ENCODE measurements at places on chromosomes 4 and X.

DNA sequence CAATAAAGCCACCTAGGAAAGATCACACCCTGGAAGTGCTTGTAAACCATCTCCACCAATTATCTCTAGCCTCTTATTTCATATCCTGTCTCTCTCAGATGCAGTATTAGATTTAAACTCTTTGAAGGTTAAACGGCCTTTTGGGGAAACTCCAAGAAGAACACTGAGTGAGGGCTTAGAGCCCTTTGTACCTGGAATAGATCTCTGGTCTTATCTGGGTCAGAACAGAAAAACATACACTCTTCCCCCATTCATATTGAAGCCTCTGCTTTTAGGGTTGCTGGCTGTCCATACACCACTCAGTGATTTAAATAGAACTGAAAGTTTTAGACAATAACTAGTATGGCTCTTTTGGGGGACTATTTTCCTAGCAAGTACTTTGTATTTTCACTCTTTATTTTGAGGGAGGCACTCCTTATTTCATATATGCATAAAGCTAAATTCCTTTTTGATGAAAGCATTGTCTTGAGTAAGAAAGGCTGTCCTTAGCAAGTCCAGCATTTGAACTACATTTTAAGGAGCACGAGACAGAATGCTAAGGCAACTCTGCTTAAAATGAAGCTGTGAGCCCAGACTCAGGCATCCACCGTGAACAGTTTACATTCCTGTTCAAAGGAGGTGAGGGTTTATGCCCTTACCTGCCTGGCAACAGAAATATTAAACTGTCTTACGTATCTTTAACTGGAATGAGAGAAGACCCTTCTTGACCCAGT is 17.4 kb downstream of the YY2 start:
- no peak for DNase-seq

- DNase-seq: no peak
Observed at GRCh38 chr4:112511093-112511802, 4.7 kb downstream of the NEUROG2 start.

DNA sequence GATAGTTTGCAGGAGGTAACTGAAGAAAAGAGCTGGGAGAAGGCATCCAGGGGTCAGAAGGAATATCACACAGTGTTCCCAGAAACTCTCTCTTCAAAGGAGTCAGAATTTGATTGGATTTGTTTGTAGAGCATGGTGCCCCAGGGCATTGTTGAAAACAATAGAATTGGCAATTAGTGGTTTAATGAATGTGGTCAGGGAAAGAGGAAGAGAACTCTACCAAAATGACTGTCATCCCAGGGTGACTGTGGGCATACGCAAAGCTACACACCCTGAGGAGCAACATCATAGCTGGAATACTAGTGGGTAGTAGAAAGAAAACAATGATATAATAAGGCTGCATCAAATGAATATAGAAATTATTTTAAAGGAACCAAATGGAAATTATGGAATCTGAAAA is 21.5 kb downstream of the TNIP2 start:
- DNase-seq: no peak

DNA sequence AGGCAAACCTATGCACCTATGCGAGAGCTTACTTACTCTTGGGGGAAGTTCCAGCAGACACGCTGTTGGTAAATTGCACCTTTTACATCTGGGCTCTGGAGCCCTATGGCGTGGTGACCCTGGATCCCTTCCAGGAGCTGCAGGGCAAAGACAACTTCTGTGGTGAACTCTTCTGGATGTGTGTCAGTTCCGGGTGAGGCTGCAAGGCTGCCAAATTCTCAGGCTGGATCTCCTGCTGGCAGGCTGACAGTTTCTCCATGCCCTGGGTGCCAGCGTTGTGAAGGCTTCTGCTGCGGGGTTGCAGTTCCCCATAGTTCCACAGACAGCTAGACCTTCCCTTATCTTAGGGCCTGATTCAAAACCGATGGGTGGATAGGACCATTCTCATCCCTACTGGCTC is 37.9 kb downstream of the RAP2C start:
- DNase-seq: no peak

GRCh38 chr4:65738134-65738533 is 67.8 kb upstream of the EPHA5 start:
- DNase-seq: no peak

DNA sequence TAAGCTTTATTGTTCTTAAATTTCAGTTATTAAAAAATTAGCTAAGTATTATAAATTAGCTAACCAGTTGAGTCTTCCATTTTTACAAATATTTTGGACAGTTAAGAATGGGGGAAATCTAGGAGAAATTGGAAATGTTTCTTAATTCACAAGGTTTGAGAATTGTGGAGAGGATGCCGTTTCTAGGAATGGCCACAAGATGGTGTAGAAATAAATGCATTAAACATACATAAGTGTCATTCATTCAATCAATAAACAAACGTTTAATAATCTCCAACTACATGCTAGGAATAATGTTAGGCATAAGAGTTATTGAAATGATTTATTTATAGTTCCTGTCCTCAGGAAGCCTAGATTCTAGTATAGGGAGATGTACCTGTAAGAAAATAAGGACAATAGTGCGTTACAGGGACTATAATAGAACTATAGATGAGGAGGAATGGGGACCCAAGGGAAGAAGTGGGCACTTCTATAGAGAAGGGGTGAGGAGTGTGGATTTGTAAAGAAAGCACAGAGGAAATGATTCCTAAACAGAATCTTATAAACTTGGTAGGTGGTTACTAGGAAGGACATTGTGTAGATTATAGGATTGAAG is 195.7 kb upstream of the ANK2 start:
- DNase-seq: no peak

DNA sequence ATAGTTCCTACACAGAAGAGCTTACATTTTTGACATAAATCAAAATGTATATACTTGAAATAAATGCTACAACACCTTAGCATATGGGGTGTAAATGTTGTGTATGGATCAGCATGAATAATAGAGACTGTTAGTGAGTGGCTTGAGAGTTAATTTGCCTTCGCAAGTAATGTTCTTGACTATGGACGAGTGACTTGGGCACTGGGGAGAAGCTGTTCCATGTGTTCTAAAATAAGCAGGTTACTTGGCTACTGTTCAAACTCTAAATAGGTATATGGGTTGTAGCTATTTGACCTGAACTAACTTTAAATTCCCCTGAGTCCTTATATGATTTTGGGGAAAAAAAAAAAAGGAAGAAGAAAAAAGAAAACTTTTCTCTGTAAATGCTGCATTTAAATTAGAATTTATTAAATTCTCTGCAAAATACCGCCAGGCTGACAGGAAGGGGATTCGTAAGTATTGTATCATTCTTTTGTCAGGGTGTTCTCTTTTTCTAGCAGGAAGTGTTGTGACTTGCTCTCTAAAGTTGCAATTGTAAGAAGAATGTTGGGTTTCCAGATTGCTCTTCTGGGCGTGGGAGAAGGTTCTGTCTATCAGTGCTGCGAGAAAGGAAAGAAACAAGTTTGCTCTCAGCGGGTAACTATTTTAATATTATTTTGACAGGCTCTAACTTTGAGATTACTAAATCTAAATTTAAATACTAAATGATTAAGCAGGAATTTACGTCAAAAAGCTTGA is 32.2 kb downstream of the PLS3 start:
- DNase-seq: no peak

DNA sequence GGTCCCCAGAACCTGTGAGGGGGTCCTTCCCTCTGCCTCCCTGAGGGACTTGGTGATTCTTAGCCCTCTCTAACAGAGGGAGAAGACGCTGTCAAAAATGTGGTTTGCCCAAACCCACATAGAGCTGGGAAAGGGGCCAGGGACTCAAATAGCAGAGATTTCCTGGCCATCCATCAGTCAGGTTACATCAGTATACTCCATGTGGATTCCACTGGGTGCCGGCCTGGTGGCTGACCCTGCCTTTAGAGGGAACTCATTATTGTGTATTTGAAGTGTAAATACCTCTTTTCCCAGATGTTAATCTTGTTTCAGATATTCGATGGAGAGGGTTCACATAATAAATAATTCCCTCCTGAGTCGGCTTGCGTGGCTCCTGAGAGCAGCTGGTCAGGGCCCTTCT is 130.3 kb downstream of the TBL1X start:
- DNase-seq: no peak

DNA sequence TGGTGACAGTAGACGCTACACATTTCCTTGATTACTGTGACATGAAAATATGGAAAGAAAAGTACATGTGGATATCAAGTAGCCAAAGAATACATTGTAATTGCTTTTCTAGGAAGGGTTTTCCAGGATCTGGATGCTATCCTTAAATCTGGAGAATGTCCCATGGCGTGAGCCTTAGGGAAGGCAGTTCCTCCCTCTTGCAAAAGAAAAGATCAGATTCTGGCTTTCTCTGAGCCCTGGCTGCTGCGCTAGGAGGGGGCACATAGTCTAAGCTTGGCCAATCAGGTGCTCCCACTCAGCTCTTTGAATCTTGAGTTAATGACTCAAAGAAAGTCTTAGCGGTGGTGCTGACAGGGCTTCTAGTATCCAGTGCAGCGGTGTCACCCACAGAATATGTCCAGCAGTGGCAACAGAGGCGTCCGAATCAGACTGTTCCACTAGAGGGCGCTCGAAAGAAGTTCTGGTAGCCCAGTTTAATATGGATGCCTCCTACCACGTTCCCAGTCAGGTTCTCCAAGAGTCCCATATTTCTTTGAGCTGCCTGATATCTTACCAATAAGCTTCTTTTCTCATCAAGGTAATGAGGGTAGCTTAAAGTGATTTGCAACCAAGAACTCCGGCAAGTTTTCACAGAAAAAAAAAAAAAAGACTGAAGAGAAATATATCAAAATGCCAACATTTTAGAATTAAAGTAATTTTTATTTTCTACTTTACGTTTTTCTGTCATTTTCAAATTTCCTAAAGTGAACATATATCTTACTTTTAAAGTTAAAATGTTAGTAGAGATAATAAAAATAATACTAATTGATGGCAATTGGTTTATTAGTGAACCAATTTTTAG is 213.4 kb upstream of the S100G start:
- peak; percentile 38 for DNase-seq

DNA sequence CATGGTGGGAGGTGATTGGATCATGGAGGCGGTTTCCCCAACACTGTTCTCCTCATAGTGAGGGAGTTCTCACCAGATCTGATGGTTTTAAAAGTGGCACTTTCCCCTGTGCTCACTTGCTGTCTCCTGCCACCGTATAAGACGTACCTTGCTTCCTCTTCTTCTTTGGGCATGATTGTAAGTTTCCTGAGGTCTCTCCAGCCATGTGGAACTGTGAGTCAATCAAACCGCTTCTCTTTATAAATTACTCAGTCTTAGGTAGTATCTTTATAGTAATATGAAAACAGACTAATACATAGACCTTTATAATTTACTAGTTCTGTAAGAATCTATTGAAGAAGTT is 82.5 kb upstream of the PITX2 start:
- DNase-seq: no peak

DNA sequence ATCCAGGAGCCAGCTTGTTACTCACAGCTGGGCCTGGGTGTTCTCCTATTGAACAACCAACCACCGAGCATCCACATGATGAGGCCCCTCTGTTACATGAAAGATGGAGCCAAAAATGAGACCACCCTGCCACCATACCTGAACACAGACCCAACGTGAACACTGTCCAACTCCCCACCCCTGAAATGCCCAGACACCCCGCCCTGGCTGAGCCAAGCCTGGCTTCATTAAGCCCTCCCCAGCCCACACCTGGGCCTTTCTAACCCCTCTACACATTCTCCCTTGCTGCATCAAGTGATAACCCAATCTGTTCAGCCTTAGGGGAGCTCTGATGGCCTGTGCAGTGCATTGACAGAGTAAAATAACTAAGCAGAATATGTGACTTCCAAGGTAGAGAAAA is 80.7 kb downstream of the EVC start:
- DNase-seq: no peak

DNA sequence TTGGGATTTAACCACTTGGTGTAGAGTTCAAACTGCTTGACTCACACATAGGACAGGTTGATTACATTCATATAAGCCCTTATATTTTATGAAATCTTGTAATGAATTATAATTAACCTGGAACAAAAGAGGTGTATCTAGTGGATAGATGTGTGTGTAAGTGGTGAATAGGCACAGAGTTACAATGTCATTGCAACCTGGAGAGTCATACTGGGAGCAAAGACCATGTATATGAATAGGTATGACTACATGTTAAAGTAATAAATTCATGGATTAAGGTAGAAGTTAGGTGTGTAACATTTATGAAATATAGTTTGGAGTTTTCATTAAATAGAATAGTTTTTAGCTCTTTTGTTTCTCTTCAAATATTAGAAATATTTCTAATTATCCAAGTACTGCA is 26.1 kb downstream of the RAP1GDS1 start:
- DNase-seq: no peak

- no peak for DNase-seq
Observed at GRCh38 chr4:76292730-76293129, 13.8 kb upstream of the STBD1 start.

DNA sequence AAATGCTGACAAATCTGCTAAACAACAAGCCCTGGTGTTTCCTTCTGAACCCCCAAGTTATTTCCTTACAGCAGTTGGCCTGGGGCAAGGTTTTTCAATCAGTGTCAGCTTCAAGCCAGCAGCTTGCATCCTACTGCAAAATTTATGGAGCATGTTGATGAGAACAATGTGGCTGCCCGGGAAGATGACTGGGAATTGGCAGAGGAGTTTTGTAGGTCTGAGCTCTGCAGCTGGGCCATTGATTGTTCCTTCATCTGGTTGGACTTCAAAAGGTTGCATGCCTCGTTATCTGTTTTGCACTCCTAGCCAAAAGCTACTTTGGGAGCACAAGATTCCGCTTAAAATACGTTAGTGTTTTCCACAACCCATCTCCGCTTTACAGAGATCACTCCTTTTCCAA is 1030.3 kb upstream of the LCORL start:
- no peak for DNase-seq

GRCh38 chr4:152515678-152516077 is 20.2 kb downstream of the FBXW7 start:
- DNase-seq: no peak

GRCh38 chrX:155949098-155949497 is 48.4 kb upstream of the IL9R start:
- no peak for DNase-seq

GRCh38 chr4:98626350-98626749 is 32.1 kb downstream of the TSPAN5 start:
- DNase-seq: no peak

DNA sequence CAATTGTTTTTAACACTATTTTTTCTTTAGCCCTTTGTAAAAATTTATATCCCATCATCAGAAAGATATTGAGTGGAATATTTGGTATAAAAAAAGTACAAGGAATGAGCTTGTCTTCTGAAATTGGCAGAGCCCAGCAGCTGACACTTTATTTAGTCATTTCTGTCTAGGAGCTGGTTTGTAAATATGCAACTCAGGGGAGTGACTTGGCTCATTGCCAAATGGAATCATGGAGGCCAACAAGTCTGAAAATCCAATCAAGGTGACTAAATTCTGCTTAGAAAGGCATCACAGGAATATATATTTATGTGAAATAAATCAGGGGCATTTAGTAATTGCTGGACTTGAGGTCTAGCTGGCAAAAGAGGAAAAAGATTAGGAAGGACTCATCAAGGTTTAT is 74.4 kb downstream of the OTC start:
- no peak for DNase-seq

Measured in CD4-positive, alpha-beta T cell treated with Interleukin-4 for 1 hour (primary cell).